Natural killer cell (primary cell): ENCODE measurements at places on chromosomes 1 and 21. TPM values are rescaled to one million over a fixed set of nuclear protein-coding genes. Genes with fewer than 3 reads are reported as not detected.

Gene CXADR
- not detected for total RNA-seq

Gene C1QA
- 3.9 TPM for total RNA-seq

Gene SLC44A5
- total RNA-seq: 1.2 TPM

Gene SPRR1B
- not detected for total RNA-seq

Gene DHCR24
- total RNA-seq: 17.2 TPM

Gene GFI1
- 50.3 TPM for total RNA-seq

Gene SPATA45
- not detected for total RNA-seq

DNA sequence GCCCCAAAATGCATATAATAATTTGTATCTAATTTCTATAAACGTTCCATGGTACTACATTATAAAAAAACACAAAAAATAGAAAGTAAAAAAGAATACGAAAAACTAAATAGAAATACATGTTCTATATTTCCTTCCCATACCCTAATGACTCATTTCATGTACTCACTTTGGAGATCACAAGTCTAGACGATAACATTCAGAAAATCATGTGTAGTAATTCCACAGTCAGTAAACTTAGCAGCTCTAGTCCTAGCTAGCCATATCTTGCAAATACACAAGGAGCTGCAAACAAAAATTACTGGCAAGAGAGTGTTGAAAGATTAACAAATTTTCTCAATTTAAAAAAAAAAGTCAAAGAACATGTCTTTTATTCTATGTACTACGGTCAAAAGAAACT, 1.4 kb downstream of the GOLPH3L start:
- no peaks in the 10 kb centered on the region for H3K27me3 ChIP-seq
- H3K36me3 ChIP-seq: peaks cover 29% of the 10 kb centered on the region
- H3K4me3 ChIP-seq: no peak overlapping the region
- no peak overlapping the region for H3K27ac ChIP-seq

GRCh38 chr1:214678386-214678785, 75.4 kb downstream of the CENPF start:
- DNase-seq: no peak
- H3K4me3 ChIP-seq: no peak overlapping the region
- no peaks in the 10 kb centered on the region for H3K4me1 ChIP-seq
- no peaks in the 10 kb centered on the region for H3K27me3 ChIP-seq
- no peak overlapping the region for H3K27ac ChIP-seq

DNA sequence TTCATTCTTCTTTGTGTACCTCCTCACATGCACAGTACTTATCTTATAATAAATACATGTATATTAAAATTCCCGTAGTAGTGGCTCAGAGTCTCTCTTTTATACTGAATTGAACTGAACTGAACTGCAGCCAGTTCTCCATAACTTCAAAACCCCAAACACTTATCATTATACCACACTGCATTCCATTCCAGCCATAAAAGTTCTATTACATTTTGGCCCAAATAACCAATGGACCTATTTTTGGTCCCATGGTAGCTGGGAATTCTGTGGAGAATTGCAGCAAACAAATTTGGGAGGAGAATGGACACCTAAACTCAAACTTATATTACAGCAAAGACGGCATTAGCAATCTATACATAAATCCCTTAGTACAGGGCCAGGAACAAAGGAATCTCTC, 86.6 kb upstream of the C1orf87 start:
- DNase-seq: no peak
- no peak overlapping the region for H3K27ac ChIP-seq
- H3K27me3 ChIP-seq: no peaks in the 10 kb centered on the region

DNA sequence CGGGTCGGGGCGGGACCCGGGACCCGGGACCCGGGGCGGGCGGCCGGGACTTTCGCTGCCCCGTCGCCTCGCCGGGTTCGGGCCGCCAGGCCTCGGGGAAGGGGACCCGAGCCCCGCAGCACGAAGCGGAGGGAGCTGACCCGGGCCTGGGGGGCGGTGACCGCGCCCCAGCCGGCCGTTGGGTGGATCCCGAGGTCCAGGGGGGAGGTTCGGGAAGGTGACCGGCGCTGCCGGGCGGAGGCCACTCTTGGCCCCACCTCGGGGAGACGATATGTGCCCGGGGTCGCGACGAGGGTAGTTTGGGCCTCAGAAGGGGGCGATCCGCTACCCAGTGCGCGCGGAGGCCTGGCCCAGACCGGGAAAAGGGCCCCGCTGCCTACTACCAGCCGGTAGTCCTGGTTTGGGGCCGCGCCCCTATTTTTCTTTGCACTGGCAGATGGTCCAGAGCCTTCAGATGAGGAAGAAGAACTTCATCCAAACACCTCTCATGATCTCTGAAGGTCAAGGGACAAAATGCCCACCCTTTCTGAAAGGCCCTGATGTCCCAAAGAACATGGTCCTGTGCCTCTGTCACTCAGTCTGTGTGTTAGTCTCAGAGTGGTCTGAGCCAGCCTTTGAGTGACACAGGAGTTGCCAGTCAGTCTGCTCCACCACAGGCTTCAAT, 766 bp downstream of the AGO4 start:
- H3K27ac ChIP-seq: peak overlapping the region; percentile 71
- H3K4me1 ChIP-seq: peaks cover 46% of the 10 kb centered on the region
- peak overlapping the region; percentile 77 for H3K4me3 ChIP-seq
- H3K36me3 ChIP-seq: no peaks in the 10 kb centered on the region
- no peak for DNase-seq

DNA sequence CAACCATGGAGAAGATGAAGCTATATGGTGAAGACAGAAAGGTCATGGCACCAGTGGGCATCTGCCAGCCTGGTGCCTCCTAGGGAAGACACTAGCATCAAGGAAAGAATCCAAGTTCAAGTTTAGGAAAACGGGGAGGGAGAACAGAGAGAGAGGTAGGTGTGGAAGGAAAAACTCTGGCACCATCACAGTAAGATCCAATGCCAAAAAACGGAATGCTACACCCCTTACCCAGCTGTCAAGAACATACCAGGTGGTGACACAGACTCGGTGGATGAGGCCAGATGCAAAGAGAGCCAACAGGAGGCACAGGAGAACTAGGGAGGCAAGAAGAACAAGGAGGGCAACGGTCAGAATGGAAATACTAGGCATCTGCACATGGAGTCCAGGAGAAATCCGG, 3.6 kb downstream of the KRTCAP2 start:
- no peak overlapping the region for H3K4me3 ChIP-seq
- DNase-seq: no peak
- H3K4me1 ChIP-seq: peaks cover 37% of the 10 kb centered on the region
- peaks cover 2% of the 10 kb centered on the region for H3K27me3 ChIP-seq

- H3K27me3 ChIP-seq: peaks cover 4% of the 10 kb centered on the region
- H3K4me3 ChIP-seq: no peak overlapping the region
- H3K4me1 ChIP-seq: peaks cover 32% of the 10 kb centered on the region
- no peak overlapping the region for H3K27ac ChIP-seq
- DNase-seq: no peak
Observed at GRCh38 chr1:160167580-160167979, 16.2 kb downstream of the ATP1A4 start.

- H3K27me3 ChIP-seq: no peaks in the 10 kb centered on the region
- no peak for DNase-seq
- no peak overlapping the region for H3K4me3 ChIP-seq
- no peak overlapping the region for H3K27ac ChIP-seq
- H3K4me1 ChIP-seq: no peaks in the 10 kb centered on the region
Observed at GRCh38 chr1:237873487-237874211, 17.1 kb downstream of the ZP4 start.

DNA sequence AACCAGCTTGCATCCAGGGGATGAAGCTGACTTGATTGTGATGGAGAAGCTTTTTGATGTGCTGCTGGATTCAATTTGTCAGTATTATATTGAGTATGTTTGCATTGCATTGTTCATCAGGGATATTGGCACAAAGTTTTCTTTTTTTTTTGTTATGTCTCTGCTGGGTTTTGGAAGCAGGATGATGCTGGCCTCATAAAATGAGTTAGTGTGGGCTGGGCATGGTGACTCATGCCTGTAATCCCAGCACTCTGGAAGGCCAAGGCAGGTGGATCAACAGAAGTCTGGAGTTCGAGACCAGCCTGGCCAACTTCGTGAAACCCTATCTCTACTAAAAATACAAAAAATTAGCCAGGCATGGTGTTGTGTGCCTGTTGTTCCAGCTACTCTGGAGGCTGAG, 8.6 kb downstream of the OR2L3 start:
- no peak overlapping the region for H3K27ac ChIP-seq
- no peaks in the 10 kb centered on the region for H3K36me3 ChIP-seq
- H3K4me3 ChIP-seq: no peak overlapping the region

DNA sequence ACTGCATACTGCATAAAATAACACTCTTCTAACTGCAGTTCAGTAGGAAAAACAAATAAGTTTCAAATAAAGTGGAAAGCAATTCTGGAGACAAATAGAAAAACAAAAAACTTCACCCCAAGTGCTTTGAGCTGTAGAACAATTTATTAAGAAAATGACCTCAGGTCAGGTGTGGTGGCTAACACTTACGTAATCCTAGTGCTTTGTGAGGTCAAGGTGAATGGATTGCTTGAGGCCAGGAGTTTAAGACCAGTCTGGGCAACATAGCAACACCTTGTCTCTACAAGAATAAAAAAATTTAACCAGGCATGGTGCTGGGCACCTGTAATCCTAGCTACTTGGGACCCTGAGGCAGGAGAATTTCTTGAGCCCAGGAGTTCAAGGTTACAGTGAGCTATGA, 5.0 kb upstream of the PPT1 start:
- no peak overlapping the region for H3K4me3 ChIP-seq
- H3K36me3 ChIP-seq: no peaks in the 10 kb centered on the region
- H3K4me1 ChIP-seq: peaks cover 6% of the 10 kb centered on the region
- H3K27me3 ChIP-seq: no peaks in the 10 kb centered on the region

GRCh38 chr21:25054689-25055088, 552.6 kb downstream of the MRPL39 start:
- H3K4me1 ChIP-seq: no peaks in the 10 kb centered on the region
- no peaks in the 10 kb centered on the region for H3K36me3 ChIP-seq
- H3K4me3 ChIP-seq: no peak overlapping the region
- DNase-seq: no peak
- H3K27ac ChIP-seq: no peak overlapping the region

- no peaks in the 10 kb centered on the region for H3K27me3 ChIP-seq
- no peak overlapping the region for H3K27ac ChIP-seq
- H3K4me3 ChIP-seq: no peak overlapping the region
- DNase-seq: no peak
Observed at GRCh38 chr1:209491031-209491430, 92.5 kb upstream of the CAMK1G start.

DNA sequence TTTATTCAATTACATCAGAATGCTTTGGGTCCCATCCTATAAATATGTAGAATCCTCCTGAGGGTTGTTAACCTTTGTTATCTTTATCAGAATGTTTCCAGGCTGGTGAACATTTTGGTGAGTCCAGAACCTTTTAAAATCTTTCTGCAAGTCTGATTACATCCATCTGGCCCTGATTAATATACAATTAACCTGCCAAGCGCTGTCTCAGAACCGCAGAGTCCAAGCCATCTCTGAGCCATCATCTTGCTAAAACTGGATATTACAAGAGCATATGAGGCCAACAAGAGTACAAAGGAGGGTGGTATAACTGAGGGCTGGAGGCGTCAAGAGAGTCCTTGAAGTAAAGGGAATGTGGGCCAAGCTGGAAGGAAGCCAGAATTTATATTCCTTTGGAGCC, 88.6 kb upstream of the ZC3H11B start:
- no peak for DNase-seq
- no peaks in the 10 kb centered on the region for H3K4me1 ChIP-seq
- H3K36me3 ChIP-seq: no peaks in the 10 kb centered on the region
- no peak overlapping the region for H3K27ac ChIP-seq

DNA sequence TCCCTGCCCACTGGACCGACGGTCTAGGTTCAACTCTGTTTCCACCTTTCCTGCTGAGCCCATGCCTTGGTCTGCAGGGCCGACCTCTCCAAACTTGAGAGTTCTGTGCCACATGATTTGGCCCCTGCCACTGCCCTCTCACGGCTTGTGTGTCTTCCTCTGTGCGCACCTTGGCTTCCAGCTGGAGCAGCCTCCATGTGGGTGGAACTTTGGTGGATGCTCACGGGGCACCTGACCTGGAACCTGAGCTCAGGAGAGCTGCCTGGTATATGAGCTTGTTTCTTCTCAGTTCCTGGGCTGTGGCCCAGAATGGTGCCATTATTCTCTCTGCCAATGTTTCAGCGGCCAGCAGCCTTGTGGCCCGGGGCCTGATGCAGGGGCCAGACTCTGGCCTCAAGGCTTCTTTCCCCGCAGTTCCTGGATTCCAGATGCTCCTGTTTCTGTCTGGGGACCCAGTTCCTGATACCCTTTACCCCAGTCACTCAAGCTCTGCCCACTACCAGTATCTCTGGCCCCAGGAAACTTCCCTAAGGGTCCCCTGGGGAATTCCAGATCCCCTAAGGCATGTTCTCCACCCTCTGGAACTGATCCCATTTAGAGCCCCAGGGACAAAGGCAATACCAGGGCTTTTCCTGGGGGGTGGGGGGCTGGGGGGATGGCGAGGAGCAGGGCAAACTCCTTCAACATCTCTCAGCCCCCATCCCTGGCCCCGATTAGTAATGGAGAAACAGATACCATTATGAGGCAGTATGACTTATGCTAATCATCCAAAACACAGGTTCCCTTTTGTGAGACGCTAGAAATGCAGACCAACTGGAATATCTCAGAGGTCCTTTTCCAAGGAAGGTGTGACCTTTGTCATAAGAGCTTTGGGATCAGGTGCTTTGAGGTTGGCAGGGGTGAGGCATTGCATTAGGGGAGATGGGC, 11.1 kb downstream of the QSOX1 start:
- H3K36me3 ChIP-seq: peaks cover 7% of the 10 kb centered on the region
- no peaks in the 10 kb centered on the region for H3K4me1 ChIP-seq
- no peak for DNase-seq

GRCh38 chr1:153520818-153521476, 14.8 kb downstream of the S100A6 start:
- no peak overlapping the region for H3K4me3 ChIP-seq
- no peaks in the 10 kb centered on the region for H3K4me1 ChIP-seq
- no peaks in the 10 kb centered on the region for H3K36me3 ChIP-seq
- DNase-seq: no peak

DNA sequence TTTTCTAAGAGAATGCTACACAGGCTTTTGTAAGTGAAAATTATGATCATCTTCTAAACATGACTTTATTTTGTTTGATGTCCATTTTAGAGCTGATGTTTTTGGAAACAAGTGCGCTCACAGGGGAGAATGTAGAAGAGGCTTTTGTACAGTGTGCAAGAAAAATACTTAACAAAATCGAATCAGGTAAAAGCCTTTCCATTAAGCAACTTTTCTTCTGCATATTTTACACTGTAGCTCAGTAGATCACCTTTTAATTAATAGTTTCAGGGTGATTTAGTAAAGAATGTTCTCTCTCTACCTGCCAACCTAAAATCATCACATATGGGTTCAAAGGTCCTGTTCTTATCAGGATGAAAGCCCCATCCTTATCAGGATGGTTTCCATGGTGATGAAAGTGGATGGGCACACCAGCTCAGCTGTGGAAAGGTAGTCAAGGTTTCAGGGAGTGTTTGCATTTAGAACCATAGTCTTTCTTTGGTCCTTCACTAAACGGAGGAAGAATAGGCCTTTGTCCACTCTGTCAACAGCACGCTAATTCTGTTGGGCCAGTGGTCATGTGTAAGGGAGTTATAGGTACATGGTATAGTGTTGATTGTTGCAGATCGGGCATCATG, 28.1 kb downstream of the RAB4A start:
- H3K4me1 ChIP-seq: no peaks in the 10 kb centered on the region
- DNase-seq: no peak
- H3K4me3 ChIP-seq: no peak overlapping the region
- no peaks in the 10 kb centered on the region for H3K27me3 ChIP-seq
